ENCODE measurements at places on chromosomes 13 and 19.

GRCh38 chr13:25963674-25964073 lies 88.1 kb downstream of the SHISA2 start:
- DNase-seq = no peak

GRCh38 chr19:39408392-39409207 lies 2.0 kb downstream of the ZFP36 start:
- DNase-seq = no peak

- DNase-seq = no peak
Measured at GRCh38 chr13:48749144-48749543, 95.4 kb downstream of the CYSLTR2 start.

DNA sequence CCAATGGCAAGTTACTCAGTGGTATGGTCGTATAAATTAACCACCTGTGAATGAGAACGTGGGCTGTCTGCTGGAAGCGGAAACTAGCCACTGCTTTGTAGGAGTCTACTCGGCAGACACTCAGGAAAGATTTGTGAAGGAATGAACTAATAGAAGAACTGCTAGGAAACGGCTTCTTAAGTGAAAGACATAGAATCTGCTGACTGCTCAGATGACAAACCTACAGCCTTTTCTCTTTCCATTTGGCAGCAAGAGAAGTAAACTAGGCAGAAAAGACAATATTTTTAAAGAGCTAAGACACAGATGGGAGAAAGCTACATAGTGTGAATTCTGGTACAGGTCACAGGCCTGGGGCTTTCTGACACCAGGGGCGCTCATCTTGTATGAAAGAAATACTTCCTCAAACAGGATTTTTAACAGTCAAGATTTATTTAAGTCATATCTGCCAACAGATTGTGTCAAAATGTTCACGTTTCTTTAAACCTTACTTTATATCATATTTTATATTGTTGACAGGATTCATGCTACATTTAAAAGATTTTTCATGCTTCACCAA lies 78.4 kb downstream of the MIPEP start:
- DNase-seq = no peak

DNA sequence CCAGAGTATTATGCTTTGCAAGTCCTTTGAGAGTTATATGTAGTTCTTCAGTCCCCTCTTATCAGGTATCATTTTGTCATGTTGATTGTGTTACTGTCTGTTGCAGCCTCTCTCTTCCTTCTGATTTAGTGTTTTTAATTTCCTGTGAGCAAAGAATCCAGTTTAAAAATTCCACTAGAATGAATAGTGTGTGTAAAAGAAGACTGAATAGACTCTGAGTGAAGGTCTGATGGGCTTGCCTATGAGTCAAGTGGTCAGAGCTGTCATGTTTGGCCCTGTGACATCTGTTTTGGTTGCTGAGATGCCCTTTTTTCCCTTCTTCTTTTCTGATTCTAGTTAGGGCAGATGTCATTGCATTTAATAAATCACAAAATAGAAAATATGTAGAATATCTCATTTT lies 23.3 kb upstream of the KCTD4 start:
- no peak for DNase-seq

GRCh38 chr19:57171551-57172081 lies 4.3 kb upstream of the DUXA start:
- no peak for DNase-seq

GRCh38 chr13:46339035-46339666 lies 47.9 kb downstream of the RUBCNL start:
- DNase-seq = peak; percentile 97

DNA sequence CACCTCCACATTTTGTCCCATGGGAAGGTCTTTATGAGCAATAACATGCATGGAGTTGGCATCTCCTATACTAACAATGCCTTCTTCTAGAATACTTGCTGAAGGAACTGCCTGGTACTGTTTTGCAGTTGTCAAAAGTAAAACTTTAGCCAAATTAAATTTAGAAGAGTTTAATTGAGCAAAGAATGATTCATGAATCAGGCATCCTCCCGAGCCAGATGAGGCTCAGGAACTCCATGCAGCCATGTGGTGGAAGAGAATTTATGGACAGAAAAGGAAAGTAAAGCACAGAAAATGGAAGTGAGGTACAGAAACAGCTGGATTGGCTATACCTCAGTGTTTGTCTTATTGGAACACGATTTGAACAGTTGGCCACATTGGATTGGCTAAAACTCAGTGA lies 1081.9 kb downstream of the SLITRK1 start:
- DNase-seq = peak; percentile 18

DNA sequence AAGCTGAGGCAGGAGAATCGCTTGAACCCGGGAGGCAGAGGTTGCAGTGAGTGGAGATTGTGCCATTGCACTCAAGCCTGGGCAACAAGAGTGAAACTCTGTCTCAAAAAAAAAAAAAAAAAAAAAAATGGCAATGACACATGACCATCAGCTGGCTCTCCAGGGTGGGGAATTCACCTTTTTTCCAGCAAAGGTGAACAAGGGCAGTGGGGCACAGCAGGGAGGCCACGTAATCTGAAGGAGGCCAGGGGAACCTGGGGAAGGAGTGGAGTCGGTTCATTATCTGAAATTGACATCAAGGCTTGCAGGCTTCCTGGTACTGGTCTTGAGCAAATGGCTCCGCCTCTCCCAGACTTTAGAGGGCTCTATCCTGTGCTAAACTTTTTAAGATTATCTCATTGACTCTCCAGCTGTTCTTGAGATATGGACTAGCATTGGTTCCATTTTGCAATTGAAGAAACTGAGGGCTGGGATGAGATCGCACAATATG lies 28.1 kb downstream of the KEAP1 start:
- DNase-seq = no peak

- DNase-seq = no peak
Measured at GRCh38 chr19:751501-752341, 809 bp downstream of the MISP start.

Data from astrocyte of the cerebellum (primary cell).